ENCODE measurements at places on chromosomes 12 and 14.
A peak's percentile ranks its signal among the peaks of the same experiment; 100 is the strongest.

- no peak for DNase-seq
These were observed 63.2 kb upstream of the LMNTD1 start for GRCh38 chr12:25616286-25616685.

GRCh38 chr12:120367233-120367923, 1.6 kb downstream of the MSI1 start:
- DNase-seq: peak; percentile 76

- DNase-seq: no peak
These were observed 284.5 kb upstream of the E2F7 start for GRCh38 chr12:77349689-77350370.

DNA sequence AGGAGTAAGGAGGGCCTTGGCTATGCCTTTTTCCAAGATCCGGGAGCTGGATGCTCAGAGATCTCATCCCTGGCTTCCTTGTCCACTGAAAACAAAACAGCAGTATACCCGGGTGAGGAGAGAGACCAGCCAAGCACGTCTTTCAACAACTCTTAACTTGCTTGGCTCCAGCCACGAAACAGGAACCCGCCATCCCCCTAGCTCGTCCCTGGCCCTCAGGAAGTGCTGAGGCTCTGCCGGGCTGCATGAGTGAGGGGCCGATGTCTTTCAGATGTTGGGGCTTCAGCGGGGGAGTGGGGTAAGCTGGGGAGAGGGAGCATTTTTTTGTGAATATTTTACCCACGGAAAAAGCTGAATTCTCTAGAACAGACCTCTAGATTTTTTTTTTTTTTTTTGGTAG, 231.1 kb downstream of the CACNA1C start:
- DNase-seq: no peak

- DNase-seq: no peak
These were observed 74.9 kb downstream of the PPM1H start for GRCh38 chr12:62860020-62860419.

DNA sequence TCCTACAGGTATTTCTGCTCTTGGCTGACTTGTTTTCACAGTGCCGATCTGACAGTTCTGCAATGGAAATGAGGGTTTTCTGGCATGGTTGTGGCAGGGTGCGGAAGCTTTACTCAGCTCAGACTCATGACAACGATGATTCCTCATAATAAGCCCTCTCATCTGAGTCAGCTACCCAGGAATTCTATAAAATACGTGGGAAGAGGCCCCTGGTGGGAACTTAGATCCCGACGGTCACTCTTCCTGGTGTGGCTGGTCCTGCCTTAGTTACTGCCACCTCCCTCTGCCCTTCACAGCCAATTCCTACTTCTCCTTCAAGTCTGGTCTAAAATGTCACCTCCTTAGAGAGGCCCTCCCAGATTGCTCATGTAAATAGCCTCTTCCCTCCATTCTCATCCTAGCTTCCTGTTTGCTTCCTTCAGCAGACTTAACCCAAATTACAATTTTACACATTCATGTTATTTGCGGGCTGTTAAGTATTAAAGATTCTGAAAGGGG, 104.2 kb upstream of the MAP1LC3B2 start:
- no peak for DNase-seq

DNA sequence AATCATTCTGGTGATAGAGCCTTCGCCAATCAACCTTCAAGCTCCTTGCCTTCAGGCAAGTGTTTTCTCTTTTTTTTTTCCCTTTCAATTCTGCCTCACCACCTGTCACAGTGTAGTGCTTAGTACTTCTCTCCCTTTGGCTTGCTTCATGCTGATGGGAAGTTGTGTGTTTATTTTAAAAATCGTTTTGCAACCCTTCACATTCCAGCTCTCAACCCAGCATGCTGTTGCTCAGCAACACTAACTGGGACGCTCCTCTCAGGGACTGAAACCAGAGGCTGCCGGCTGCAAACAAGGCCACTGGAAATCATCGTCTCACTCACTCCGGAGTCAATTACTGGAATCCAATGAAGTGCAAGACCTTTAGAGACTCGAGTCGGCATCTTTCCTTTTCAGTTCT, 342.7 kb downstream of the PRKD1 start:
- DNase-seq: peak; percentile 89

GRCh38 chr12:119322301-119322723, 12.2 kb upstream of the CCDC60 start:
- DNase-seq: no peak

GRCh38 chr12:31749024-31749704, 20.3 kb upstream of the AMN1 start:
- no peak for DNase-seq

- DNase-seq: no peak
These were observed 28.5 kb downstream of the LGMN start for GRCh38 chr14:92719890-92720323.
